Heart right ventricle (tissue), 16 donors: ENCODE measurements at places on chromosomes 11 and 22. TPM values are rescaled to one million over a fixed set of nuclear protein-coding genes. Genes with fewer than 3 reads are reported as not detected.

DNA sequence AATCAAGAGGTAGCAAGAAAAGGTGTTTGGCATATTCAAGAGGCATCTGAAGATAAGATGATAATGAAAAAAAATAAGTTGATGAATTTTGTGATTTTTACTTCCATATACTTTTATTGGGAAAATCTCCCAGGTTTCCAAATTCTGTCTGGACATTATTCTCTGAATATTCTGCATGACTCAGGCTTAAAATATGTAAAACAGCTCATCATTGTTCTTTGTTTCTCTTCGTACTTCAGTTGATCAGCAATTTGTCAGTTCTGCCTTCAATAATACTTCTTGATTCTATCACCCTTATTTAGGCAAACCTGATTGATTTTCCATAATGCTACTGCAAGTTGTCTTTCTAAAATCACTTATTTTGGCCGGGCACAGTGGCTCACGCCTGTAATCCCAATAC lies 30.2 kb downstream of the GTF2H1 start:
- no peak for DNase-seq

- no peak for DNase-seq
Observed at GRCh38 chr22:19868773-19869471, 14.2 kb upstream of the GNB1L start.

- DNase-seq, result no peak
Observed at GRCh38 chr11:70523384-70524095, 125.2 kb downstream of the CTTN start.

DNA sequence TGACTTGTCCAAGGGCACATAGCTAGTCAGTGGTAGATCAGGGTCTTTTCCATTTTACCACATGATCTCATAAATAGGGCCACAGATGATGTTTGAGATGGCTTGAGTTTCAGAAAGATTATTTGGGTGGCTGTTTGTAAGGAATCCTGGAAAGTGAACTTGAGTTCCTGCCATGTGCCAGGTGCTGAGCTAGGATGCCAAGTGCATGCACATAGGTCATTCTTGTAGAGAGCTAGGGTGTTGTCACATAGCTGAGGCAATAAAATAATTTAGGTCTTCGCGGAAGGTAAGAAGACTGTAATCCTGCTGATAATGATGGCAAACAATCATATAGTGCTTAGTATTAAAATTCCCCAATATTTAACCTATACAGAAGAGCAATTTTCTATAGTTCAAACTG lies 1162.6 kb upstream of the TENM4 start:
- no peak for DNase-seq

Gene HMOX1
- total RNA-seq, result 1.6 TPM

DNA sequence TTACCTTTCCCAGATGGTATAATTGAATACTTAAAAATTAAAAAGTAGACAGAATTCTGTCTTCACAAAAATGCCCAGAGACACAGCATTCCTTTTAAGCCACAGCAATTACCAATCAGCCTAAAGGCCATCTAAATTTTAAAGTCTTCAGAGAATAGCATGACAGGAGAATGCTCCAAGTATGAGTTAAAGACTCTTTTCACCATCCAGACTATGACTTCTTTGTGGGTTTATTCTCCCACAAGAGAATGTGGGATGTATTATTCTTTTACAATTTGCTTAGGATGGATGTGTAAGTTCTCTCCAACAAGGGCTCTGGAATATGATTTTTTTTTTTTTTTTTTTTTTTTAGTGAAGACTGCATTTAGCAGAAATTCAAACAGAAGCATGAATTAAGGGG lies 249.9 kb downstream of the TTC28 start:
- DNase-seq, result no peak

Gene MYO7A
- total RNA-seq, result 1.2 TPM

- no peak for DNase-seq
Observed at GRCh38 chr11:74709175-74709574, 22.1 kb downstream of the CHRDL2 start.

- no peak for DNase-seq
Observed at GRCh38 chr11:76062733-76063132, 143.6 kb downstream of the WNT11 start.

DNA sequence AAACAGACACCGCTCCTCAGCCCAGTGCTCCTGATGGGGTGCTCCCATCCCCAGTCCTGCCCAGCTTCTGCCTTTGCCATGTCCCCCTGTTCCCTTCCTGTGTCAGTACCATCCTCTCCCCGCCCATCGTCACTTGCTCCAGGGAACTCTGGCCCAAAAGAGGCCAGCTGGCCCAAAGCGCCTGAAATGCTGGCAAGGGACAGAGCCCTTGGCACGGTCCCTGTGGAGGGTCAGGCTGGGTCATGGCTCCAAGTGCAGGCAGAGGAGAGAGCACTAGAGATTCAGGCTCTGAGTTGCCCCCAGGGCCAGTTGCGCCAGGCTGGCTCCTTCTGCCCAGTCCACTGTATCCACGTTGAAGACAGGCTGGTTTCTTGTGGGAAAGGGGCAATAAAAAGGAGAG lies 8.4 kb upstream of the HDHD5 start:
- peak; percentile 79 for DNase-seq

Gene QSER1
- 18.9 TPM for total RNA-seq

- no peak for DNase-seq
Observed at GRCh38 chr22:28249402-28249801, 330.3 kb upstream of the PITPNB start.

Gene RHOD
- 28.3 TPM for total RNA-seq

Gene KCNE3
- 7.1 TPM for total RNA-seq

GRCh38 chr11:67998150-67999045 lies 5.5 kb downstream of the UNC93B1 start:
- no peak for DNase-seq

DNA sequence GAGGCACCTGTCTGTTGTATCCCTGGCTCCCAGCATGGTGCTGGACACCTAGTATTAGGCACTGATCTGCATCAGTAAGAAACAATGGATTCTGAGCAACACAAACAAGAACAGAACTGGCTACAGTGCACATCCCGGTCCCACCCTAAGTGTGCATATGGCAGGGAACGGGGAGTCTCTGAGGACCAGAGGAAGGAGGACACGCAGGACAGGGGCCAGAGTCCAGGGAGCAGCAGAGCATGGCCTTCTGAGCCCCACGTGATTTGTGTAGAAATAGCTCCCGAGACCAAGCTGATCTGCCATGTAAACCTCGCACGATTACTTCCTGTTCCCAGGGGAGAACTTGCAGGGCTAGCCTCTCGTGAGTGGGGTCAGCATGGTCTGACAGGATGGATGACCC lies 12.7 kb upstream of the SNX32 start:
- DNase-seq, result no peak

DNA sequence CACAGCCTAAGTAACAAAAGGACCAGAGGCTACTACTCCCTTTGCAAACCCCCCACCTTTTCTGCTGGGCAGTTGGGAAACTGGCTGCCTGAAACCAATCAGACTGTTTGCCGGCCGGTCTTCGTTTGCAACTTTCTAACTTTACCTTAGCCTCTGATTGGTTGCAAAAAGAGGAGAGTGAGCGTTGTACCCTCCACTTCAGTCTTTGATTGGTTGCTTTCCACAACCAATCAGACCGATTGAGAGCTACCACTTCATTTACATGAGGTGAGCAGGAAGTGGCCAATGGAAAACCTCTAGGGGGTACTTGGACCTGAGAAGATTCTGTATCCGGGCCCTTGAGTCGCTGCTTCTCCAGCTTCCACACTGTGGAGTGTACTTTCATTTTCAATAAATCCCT lies 18.8 kb upstream of the CLNS1A start:
- no peak for DNase-seq

GRCh38 chr11:116207421-116208141 lies 565.2 kb downstream of the BUD13 start:
- DNase-seq, result no peak

DNA sequence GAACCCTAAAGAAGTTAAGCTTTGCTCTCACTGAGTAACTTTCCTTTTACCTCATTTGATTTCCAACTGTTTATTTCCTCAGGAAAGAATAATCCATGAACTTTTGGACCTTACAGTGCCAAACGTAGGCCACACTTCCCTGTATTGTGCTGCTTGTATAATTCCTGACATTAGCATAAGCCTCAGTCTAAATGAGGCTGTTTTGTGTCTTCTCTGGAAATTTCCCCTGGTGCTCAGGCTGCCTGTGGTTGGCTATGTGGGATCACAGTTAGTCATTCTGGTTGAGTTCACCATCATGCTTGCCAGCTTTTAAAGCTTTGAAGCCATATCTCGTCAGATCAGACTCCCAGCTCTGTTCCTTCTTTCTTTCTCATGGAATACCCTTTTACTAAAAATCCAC lies 107.0 kb downstream of the FAM76B start:
- DNase-seq, result no peak
